Lung (tissue), 17 donors: ENCODE measurements at places on chromosomes 11 and 22. TPM values are rescaled to one million over a fixed set of nuclear protein-coding genes. Genes with fewer than 3 reads are reported as not detected.

Gene NECTIN1
- total RNA-seq, result 18.3 TPM

Gene PKDREJ
- 0.06 TPM for total RNA-seq

Gene MS4A15
- total RNA-seq, result 26.8 TPM

Gene CHRDL2
- total RNA-seq, result 5.9 TPM

Gene PANX2
- total RNA-seq, result 1.00 TPM

Gene SLC25A18
- 1.3 TPM for total RNA-seq

Gene SLC37A4
- total RNA-seq, result 8.2 TPM

Gene ATG16L2
- 42.6 TPM for total RNA-seq

Gene EPS8L2
- total RNA-seq, result 166 TPM

Gene LMNTD2
- 3.0 TPM for total RNA-seq

GRCh38 chr11:2213890-2214526 is 42.4 kb upstream of the TH start:
- H3K4me3 ChIP-seq, result no peak overlapping the region
- no peak for DNase-seq
- H3K36me3 ChIP-seq, result no peaks in the 10 kb centered on the region
- no peaks in the 10 kb centered on the region for H3K27me3 ChIP-seq
- no peak overlapping the region for H3K27ac ChIP-seq
- H3K4me1 ChIP-seq, result no peaks in the 10 kb centered on the region

GRCh38 chr22:20569059-20570058 is 61.9 kb downstream of the MED15 start:
- H3K27me3 ChIP-seq, result no peaks in the 10 kb centered on the region
- H3K36me3 ChIP-seq, result peaks cover 29% of the 10 kb centered on the region
- no peak overlapping the region for H3K4me3 ChIP-seq
- peaks cover 4% of the 10 kb centered on the region for H3K4me1 ChIP-seq
- H3K27ac ChIP-seq, result peak overlapping the region; percentile 54

DNA sequence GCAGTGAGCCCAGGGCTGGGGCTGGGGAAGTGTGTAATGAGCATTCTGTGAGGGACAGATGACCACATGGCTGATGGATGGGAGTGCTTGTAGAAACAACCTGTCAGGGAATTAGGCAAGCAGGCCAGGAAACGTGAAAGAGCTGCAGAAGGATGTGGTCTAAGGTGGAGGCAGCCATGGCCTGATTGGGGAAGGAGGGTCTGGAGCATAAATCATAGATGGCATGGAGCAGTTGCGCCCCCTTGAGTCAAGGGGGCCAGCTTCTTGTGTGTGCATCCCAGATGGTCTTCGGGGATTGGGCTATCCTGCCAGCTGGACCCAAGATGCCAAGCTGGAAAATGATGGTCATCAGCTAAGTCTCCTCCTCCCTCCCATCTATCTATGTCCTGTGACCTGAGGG is 119.4 kb upstream of the CLPB start:
- no peak for DNase-seq
- H3K4me3 ChIP-seq, result no peak overlapping the region
- H3K27ac ChIP-seq, result no peak overlapping the region
- H3K4me1 ChIP-seq, result no peaks in the 10 kb centered on the region
- no peaks in the 10 kb centered on the region for H3K27me3 ChIP-seq
- no peaks in the 10 kb centered on the region for H3K36me3 ChIP-seq

DNA sequence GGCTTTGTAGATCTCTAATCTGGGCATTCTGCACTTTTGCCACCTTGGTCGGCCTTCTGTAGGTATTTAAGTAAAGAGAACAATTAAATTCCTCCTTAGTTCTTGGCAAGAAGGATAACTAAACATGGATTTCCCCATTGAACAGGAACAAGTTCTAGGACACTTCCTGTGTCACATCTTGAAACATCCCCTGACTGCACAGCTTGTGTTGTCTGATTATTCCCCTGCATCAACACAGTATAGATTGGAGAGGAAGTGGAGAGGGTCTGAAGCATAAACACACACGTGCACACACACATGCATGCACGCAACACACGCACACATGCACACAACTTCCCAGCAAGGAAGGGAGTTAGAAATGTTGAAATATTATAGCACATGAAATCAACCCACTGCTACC is 8.6 kb downstream of the ISX start:
- no peaks in the 10 kb centered on the region for H3K4me1 ChIP-seq
- no peaks in the 10 kb centered on the region for H3K36me3 ChIP-seq
- peaks cover 3% of the 10 kb centered on the region for H3K27me3 ChIP-seq

- H3K36me3 ChIP-seq, result no peaks in the 10 kb centered on the region
- no peak overlapping the region for H3K4me3 ChIP-seq
- H3K4me1 ChIP-seq, result no peaks in the 10 kb centered on the region
- peaks cover 3% of the 10 kb centered on the region for H3K27me3 ChIP-seq
- H3K27ac ChIP-seq, result no peak overlapping the region
Measured at GRCh38 chr11:17741487-17741886, 6.9 kb downstream of the KCNC1 start.

DNA sequence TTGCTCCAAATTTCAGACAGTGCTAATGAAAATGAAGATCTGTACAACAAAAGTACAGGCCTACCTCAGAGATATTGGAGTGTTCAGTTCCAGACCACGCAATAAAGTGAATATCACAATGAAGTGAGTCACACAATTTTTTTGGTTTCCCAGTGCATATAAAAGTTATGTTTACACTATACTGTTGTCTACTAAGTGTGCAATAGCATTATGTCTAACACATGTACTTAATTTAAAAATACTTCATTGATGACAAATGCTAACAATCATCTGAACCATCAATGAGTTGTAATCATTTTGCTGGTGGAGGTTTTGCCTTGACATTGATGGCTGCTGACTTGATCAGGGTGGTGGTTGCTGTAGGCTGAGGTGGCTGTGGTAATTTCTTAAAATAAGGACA is 60.6 kb upstream of the E2F8 start:
- H3K36me3 ChIP-seq, result no peaks in the 10 kb centered on the region
- no peak overlapping the region for H3K27ac ChIP-seq
- H3K4me3 ChIP-seq, result no peak overlapping the region
- DNase-seq, result no peak

DNA sequence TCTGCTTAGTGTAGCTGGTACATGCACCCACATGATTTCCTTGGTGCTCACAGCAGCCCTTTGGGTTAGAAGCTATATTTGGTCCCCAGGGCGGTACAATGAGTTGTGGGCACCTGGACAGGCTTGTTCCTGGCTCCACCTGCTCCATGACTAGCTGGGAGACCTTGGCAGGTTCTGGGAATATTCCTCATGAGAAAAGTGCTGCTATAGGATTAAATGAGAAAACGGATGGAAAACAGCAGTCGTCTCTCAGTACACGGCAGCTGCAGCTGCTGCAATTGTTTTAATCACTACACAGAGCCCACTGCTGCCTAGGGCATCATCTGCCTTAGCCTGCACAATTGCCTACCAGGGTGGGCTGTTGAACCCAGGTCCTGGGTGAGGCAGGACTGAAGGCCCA is 424.5 kb upstream of the B3GAT1 start:
- H3K4me3 ChIP-seq, result no peak overlapping the region
- H3K36me3 ChIP-seq, result no peaks in the 10 kb centered on the region
- no peak overlapping the region for H3K27ac ChIP-seq
- DNase-seq, result no peak

GRCh38 chr22:47547239-47547661 is 784.8 kb downstream of the TBC1D22A start:
- no peak overlapping the region for H3K4me3 ChIP-seq
- no peaks in the 10 kb centered on the region for H3K36me3 ChIP-seq
- DNase-seq, result no peak
- H3K27ac ChIP-seq, result no peak overlapping the region
- no peaks in the 10 kb centered on the region for H3K4me1 ChIP-seq
- peaks cover 7% of the 10 kb centered on the region for H3K27me3 ChIP-seq

DNA sequence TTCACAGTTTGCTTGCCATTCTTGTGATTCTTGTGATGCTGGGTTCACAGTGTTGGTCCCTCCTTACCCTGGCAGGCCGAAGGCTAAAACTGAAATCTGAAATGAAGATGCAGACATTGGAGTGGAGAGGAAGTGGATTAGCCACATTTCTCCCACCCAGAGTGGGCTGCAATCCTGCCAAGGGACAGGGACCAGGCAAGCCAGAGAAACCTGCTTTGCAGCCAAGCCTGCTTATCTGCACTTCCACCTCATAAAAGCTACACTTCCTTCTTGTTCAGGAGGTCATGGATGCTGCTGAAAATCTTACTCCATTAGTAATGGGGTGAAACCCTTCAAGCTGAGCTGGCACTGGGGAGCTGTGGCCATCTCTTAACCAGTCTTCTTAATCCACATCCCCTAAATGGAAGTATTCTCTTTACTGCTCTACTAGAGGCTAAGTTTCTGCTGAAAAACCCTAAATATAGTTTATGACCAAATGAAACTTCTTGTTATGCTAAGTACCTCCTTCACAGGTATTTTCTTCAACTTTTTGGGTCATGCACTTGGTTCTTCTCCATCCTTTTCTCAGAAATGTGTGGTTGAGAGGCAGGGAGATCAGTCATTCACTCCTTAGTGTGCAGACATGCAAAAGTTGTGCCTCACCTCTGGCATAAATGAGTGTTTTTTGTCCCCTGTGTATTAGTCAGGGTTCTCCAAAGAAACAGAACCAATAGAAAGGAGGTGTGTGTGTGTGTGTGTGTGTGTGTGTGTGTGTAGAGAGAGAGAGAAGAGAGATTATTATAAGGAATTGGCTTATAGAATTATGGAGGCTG is 133.9 kb upstream of the BMAL1 start:
- H3K36me3 ChIP-seq, result no peaks in the 10 kb centered on the region
- no peak for DNase-seq
- no peak overlapping the region for H3K27ac ChIP-seq

DNA sequence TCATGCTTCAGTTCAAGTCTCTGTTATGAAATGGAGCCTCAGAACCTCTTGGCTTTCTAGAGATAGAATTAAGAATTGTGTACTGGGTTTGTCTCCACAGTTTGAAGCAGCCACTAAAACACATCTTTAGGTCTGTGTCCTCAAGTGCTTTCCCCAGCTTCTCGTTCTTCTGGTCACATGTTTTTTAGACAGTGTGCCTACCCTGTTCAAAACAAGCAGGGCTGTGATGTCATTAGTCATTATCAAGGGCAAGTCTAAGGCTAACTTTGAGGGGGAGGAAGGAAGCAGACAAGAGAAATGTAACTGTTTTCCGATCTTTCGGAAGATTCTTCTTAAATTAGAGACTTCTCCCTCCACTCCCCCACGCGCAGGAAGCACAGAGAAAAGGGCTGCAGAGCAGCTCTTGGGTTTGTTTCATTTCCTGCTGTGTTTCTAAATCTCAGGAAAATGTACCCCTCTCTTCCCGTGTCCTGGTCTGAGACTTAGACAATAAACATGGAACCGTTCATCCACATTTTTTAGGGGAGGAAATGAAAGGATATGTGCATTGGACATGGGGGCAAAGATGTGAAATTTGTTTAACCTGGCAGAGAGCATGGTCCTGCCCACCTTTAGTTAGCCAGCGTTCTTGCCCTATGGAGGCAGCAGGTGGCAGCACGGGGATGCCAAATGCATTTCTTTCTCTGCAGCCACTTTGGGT is 3.1 kb downstream of the AKIP1 start:
- peak overlapping the region; percentile 47 for H3K27ac ChIP-seq
- H3K36me3 ChIP-seq, result peaks cover 17% of the 10 kb centered on the region
- H3K4me1 ChIP-seq, result peaks cover 7% of the 10 kb centered on the region
- no peak overlapping the region for H3K4me3 ChIP-seq
- DNase-seq, result peak; percentile 62
- no peaks in the 10 kb centered on the region for H3K27me3 ChIP-seq

GRCh38 chr11:102396708-102397563 is 49.9 kb downstream of the BIRC2 start:
- H3K4me3 ChIP-seq, result no peak overlapping the region
- no peaks in the 10 kb centered on the region for H3K27me3 ChIP-seq
- DNase-seq, result no peak
- peaks cover 15% of the 10 kb centered on the region for H3K36me3 ChIP-seq
- no peaks in the 10 kb centered on the region for H3K4me1 ChIP-seq
- H3K27ac ChIP-seq, result no peak overlapping the region

DNA sequence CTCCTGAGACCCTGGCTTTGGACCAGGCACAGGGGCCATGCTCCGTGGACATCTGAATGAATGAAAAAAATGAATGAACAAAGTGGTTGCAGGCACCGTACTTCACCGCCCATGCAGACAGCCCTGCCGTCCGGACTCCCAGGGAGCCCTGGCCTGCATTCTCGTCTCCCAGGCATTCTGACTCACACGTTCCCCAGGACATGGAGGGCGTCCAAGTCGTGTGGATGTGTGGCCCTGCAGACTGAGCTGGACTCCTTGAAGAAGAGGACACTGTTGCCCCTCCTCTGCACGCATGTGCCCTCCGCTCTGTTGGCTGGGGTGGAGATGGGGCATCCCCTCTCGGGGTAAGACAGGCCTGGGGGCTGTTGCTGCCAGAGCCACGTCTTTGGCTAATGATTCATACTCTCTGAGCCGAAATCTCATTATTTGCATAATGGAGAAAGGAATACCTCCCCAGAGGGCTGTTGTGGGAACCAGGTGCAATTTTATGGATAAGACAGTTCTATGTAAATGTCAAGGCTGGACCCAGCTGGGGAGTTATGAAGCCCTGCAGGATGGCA is 49.7 kb downstream of the RTL6 start:
- no peak overlapping the region for H3K27ac ChIP-seq
- no peaks in the 10 kb centered on the region for H3K27me3 ChIP-seq
- H3K36me3 ChIP-seq, result no peaks in the 10 kb centered on the region
- H3K4me3 ChIP-seq, result no peak overlapping the region
- no peaks in the 10 kb centered on the region for H3K4me1 ChIP-seq
- peak; percentile 81 for DNase-seq

- H3K27ac ChIP-seq, result no peak overlapping the region
- no peaks in the 10 kb centered on the region for H3K27me3 ChIP-seq
- H3K36me3 ChIP-seq, result no peaks in the 10 kb centered on the region
Measured at GRCh38 chr11:67652965-67653845, 2.7 kb upstream of the ACY3 start.

GRCh38 chr11:110297076-110297725 is 787 bp upstream of the RDX start:
- H3K36me3 ChIP-seq, result no peaks in the 10 kb centered on the region
- peaks cover 12% of the 10 kb centered on the region for H3K4me1 ChIP-seq

- no peak for DNase-seq
- H3K4me3 ChIP-seq, result no peak overlapping the region
- H3K27me3 ChIP-seq, result peaks cover 5% of the 10 kb centered on the region
- H3K36me3 ChIP-seq, result no peaks in the 10 kb centered on the region
Measured at GRCh38 chr11:70711095-70711910, 313.0 kb downstream of the CTTN start.

DNA sequence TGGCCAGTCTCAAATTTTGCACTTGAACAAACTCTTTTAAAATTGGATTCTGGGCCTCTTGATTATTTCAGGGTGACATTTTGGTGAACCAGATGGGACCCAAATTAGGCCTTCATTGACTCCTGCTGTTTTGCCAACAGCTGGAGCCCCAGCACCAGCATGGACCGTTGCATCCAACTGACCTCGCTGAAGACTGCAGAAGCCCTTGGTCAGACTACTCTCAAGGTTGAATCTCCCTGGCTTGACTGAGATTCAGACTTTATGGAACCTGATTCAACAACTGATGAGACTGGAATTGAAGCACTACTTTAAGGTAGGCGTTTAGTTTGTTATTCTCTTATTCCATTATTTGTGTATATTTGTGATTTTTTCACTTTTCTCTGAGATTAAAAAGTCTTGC is 41.7 kb downstream of the NARS2 start:
- no peak overlapping the region for H3K27ac ChIP-seq
- H3K4me3 ChIP-seq, result no peak overlapping the region
- DNase-seq, result no peak
- no peaks in the 10 kb centered on the region for H3K27me3 ChIP-seq
- H3K4me1 ChIP-seq, result no peaks in the 10 kb centered on the region
